ENCODE measurements at places on chromosomes 1 and 21. TPM values are rescaled to one million over a fixed set of nuclear protein-coding genes. Genes with fewer than 3 reads are reported as not detected.
A peak's percentile ranks its signal among the peaks of the same experiment; 100 is the strongest.

Gene RBM11
- total RNA-seq, result 1.3 TPM

- DNase-seq, result no peak
Observed at GRCh38 chr1:205045146-205045545, 2.1 kb downstream of the CNTN2 start.

GRCh38 chr1:44807364-44808062 is 362 bp upstream of the DYNLT4 start:
- peak; percentile 98 for DNase-seq

Gene PYHIN1
- total RNA-seq, result 0.86 TPM

DNA sequence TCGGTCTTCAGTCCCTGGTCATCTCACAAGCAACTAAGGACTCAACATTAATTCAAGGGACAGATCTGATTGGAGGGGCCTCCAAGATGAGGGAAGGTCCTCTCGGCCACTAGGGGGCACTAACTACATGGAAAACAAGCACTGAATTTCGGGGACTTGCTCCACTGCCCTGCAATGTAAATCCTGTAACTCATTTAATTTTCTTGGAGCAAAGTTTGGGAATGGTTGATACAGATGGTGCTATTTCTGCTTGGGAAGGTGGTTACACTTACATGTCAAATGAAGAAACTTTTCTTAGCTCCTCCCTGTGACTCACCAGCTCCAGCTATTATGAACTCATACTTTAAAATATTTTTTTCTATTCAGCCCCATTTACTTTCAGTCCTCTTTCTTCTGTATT is 97.4 kb upstream of the KCNJ15 start:
- peak; percentile 61 for DNase-seq

- DNase-seq, result peak; percentile 87
Observed at GRCh38 chr1:67535474-67535873, 105.3 kb upstream of the SERBP1 start.

- peak; percentile 50 for DNase-seq
Observed at GRCh38 chr1:107782217-107782845, 182.6 kb downstream of the VAV3 start.

Gene APP
- 506 TPM for total RNA-seq

DNA sequence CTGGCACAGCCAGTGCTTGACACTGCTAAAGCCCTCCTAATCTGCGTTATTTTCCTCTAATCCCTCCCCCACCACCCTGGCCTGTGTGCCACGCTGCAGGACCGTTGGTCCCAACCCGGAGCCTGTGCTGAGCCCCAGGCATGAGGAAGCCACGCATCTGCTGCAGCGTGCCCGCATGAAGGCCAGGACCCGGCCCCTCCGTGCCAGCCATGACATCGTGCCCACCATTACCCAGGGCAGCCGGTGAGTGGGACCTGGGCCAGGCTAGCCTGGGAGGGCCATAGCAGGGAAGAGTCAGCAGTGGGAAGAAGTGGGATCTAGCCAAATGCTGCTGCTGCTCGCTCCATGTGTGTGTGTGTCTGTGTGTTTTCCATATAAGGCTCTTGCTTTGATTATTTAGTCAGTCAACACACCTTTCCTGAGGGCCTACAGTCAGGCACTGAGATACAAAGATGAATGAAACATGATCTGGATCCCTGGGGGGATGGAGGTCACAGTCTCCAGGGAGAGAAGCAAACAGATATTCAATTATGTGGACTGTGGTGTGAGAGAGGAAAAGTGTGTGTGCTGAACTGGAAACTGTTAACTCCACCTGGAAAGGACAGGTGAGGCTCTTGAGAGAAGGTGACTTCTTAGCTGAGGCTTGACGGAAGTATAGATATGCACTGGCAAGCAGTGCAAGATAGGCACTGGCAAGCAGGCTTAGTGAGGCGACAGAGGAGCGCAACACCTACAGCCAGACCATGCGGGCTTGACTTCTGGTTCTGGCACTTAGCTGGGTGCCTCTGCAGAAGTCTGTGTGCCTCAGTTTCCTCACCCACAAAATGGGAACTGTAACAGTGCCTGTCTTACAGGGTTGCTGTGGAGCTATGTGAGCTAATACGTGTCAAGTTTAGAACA is 15.9 kb downstream of the KIAA1614 start:
- no peak for DNase-seq

DNA sequence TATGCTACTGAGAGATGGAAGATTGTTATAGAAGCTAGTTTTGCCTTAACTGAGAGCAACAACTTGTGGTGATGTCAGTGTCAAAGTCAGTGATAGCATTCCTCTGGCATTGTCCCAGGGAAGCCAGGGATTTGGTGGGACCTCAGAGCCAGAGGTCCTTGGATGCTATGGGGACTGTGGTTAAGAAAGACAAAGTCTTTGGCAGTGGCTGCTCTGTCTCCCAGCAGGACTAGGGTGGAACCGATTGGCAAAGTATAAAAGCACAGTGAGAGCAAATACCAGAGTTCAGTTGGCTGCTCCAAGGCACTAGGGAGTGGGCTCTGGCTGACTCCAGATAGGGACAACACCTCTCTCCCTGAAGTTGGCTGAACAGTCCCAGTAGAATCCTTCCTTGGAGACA is 104.8 kb downstream of the GDAP2 start:
- no peak for DNase-seq

DNA sequence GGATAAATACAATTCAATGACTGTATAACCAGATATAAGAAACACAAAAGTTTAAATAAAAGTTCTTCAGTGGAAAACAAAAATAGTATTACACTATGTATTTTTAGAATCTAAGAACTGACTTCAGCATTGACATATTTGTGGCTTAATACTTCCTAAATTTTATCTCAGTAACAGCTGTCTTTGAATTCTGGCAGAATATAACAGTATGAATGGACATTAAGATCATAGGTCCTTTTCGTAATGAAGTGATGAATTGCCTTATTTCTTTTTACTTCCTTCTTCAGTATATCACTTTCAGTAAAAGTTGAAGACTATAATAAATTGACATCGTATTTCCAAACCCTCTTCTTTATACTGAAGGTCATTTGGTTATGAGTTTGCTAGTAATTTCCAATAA is 1030.0 kb downstream of the MRPL39 start:
- no peak for DNase-seq

- no peak for DNase-seq
Observed at GRCh38 chr1:222064388-222065211, 322.7 kb upstream of the DUSP10 start.

Gene PRDM16
- total RNA-seq, result 0.79 TPM

Gene TM2D1
- total RNA-seq, result 47.4 TPM

GRCh38 chr1:119542492-119542946 is 35.5 kb downstream of the HSD3B1 start:
- DNase-seq, result no peak

Gene PTPN7
- 2.0 TPM for total RNA-seq

Gene MYOM3
- total RNA-seq, result 3.3 TPM

DNA sequence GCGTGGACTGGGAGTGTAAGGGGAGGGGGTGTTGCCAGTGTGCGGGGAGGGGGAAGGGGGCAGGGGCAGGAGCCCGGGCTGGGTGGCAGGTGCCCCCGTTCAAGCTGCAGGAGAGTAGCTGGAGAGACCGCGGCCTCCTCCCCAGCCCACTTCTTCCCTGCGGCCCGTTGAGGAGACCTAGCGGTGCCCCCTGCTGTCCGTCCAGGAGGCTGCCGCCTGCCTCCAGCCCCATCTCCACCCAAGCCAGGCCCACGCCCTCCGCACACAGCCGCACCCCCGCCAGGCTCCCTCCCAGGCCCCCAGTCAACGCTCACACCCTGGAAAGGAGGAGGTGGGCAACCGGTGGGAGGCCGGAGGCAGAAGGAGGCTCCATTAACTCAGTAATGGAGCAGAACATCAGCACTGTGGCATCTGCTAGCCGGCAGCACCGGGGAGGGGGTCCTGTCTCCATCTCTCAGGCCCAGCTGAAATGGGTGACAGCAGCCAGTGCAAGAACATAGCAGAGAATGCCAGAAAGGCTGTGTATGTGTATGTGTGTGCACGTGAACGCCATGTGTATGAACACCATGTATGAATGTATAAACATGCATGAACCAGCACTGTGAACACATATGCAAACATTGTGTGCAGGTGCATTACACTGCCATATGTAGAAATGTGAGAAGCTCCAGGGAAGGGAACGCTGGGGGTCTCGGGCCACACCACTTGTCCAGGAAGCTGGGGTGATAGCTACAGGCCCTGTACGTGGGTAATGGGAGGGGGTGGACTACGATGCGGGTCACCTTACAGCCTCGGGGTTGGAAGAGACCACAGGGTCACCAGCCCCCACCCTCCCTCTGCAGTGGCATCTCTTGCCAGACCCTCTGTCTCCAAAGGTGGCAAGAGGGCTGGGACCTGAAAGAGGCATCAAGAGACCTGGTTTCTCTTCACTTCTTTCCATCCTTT is 84.6 kb downstream of the SYT2 start:
- DNase-seq, result peak; percentile 73

All from colonic mucosa (tissue), 4 donors.